Left colon (tissue), 2 donors: ENCODE measurements at places on chromosomes 7 and 10. TPM values are rescaled to one million over a fixed set of nuclear protein-coding genes. Genes with fewer than 3 reads are reported as not detected.

The GIMAP7 gene
- 8.7 TPM for total RNA-seq

DNA sequence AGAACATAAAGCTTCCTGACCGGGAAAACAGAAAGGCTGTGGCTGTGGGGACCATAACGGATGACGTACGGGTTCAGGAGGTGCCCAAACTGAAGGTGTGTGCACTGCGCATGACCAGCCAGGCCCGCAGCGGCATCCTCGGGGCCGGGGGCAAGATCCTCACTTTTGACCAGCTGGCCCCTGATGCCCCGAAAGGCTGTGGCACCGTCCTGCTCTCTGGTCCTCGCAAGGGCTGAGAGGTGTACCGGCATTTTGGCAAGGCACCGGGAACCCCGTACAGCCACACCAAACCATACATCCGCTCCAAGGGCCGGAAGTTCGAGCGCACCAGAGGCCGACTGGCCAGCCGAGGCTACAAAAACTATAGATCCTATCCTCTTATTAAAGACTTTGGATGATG lies 179.3 kb downstream of the PTN start:
- DNase-seq = no peak

The SUN3 gene
- total RNA-seq = not detected

DNA sequence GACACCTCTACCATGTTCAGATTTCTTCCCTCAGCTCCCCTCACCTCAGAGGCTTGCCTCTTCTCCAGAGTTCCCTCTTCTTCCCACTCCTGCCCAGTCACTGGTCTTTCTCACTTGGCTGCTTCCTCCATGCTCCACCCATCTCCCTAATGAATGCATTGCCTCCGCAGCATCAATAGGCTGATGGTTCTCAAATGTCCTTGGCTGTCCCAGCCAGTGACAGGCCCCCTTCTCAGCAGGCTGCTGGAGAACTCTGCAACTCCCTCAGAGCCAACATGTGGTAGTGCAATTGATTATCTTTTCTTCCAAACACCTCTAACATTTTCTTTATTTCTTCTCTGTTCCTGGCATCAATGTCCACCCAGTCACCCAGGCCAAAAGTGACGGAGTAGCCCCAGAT lies 218.2 kb downstream of the RELN start:
- no peak for DNase-seq

DNA sequence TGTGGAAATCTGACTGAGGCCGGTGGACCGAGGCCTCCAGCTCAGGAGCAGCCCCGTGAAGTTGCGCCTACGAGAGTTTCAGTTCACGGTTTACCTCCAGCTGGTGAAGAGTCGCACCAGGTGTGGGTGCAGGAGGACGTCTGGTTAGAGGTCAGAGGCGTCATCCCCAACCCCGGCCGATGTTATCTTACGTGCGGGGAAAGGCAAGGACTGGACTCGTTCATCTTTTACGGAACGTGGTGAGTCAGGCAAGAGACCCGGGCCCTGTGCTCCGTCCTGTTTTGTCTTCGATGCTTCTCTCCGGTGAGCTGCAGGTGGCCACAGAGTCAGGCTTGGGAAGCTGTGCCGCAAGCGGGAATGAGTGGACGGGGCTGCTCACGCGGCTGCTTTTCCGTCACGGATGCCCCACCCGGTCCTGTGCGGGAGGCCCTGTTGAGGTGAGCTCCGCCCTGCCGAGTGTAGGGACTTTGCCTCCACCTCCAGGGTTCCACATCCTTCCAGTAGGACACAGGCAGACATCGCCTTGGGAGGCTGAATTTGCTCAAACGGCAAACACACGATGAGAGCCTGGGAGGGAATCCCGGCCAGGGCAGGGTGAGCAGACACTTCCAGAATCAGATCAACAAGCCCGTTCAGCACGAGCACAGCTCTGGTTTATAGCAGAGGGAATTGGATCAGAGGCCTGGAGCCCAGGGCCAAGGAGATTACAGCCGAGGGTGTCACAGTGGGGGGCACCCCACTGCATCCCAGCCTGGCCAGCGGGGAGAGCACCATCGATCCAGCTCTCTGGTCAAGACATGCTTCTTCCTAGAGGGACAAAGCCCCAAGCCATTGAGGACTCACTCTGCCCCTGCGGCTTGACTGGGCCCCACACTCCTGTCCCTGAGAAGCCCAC lies 50.1 kb upstream of the INPP5A start:
- DNase-seq = no peak

DNA sequence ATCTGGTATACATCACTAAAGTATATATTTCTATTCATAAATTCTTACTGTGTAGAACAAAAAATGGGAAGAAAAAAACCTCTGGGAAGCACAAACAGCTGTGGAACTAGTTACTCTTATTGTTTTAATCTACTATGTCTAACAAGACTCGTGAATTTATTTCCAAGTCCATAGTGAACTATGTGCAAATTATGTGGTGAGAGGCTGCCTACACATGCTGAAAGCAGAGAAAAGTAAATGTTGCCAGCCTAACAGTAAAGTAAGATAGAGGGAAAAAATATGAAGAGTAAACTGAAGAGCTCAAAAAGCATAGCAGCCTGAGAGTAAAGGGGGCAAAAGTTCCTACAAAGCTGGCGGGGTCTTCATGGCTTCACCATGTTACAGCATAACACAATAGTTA lies 3.0 kb downstream of the GDI2 start:
- no peak for DNase-seq

The SPDYE6 gene
- not detected for total RNA-seq

GRCh38 chr10:124048371-124049290 lies 44.8 kb downstream of the CHST15 start:
- DNase-seq = no peak
